CD4-positive, alpha-beta T cell treated with Interleukin-4 for 1 hour (primary cell): ENCODE measurements at places on chromosomes 1 and 21.

GRCh38 chr21:31255896-31256295 is 88.2 kb downstream of the TIAM1 start:
- DNase-seq = no peak

DNA sequence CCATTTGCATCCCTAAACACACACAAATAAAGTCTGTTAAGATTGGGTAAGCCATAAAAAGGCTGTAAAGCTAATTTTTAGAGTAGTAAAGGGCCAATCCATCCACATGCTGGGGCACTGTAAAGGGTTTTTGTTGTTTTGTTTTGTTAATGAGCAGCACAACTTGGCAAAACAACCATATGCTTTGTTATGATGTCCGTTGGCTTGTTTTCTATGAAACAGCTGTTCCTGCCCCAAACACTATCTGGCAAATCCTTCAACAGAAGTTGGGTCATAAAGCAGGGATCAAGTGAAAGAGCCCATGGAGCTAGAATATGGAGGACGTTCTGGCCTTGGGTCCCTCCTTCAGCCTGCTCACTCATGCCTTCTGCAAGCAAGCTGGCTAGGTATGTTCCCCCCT is 183.6 kb downstream of the APP start:
- no peak for DNase-seq

- no peak for DNase-seq
Observed at GRCh38 chr1:225996946-225997545, 2.1 kb downstream of the SDE2 start.

- no peak for DNase-seq
Observed at GRCh38 chr1:113197719-113198330, 124.8 kb downstream of the LRIG2 start.

DNA sequence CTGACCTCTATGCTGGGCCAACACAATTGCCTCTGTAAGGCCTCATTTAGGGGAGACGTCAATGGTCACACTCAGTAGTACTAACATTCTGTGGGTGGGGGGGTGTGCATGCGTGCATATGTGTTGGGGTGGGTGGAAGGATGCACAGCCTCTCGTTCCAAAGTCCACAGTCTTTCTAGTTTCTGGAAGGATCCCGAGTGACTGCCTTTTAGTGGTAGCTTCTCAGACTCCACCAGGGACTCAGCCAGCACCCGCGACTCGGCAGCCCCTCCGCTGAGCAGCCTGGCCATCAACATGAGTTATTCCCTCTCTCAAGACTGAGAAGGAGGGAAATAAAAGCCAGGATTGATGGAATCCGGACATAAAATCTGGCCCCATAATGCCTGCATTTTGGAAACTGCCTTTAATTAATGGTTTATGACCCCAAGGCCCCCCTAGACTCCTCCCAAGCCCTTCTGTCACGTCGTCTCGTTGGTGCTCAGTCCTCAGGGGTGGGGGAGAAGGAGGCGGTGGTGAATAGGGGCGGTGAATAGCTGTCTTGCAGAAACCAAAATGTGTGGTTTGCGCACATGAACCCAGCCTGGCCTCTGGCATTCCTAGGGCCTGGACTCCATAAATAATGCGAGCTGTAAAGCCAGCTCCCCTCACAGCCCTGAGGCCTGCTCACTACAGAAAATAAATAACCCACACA is 65.1 kb upstream of the TMEM51 start:
- DNase-seq = no peak

GRCh38 chr1:15004396-15004795 is 149.2 kb upstream of the TMEM51 start:
- DNase-seq = no peak

DNA sequence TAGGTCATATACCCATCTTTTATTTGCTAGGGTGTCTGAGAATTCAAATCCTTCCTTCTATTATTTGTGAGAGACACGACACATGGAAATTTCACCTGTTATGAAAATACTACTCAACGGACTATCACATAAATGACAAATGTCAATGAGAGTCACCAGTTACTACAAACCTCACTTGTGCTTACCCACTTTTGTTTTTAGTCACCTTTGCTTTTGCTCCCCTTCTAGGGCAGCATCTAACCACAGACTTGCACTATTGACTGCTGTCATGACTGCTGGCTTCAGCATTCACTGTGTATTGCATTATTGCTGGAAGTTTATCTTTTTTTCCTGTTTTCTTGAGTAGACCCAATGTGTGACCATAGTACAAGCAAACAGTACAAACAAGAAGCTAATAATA is 1048.0 kb downstream of the PLA2G4A start:
- no peak for DNase-seq

GRCh38 chr1:2255420-2256369 is 27.6 kb downstream of the SKI start:
- peak; percentile 94 for DNase-seq

- DNase-seq = no peak
Observed at GRCh38 chr1:18239671-18240070, 132.1 kb downstream of the IGSF21 start.

DNA sequence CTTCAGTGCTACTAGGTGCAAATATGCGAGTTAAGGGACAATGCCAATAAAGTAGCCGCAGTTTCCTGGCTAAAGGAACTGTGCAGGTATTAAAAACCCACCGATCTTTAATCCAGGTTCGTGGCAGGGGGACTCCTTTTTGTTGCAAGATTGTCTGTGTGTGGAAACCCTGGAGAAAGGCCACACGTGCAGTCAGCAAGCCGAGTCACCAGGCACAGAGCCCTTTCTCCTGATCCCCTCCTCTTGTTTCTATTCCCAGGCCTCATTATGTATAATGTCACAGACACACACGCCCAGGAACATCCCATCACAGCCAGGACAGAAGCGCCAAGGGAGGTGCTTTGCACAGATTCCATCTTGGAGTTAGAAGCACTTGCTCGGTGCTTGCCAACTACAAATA is 528.9 kb downstream of the KIF26B start:
- no peak for DNase-seq

GRCh38 chr1:33984906-33985565 is 121.2 kb downstream of the HMGB4 start:
- DNase-seq = no peak

- DNase-seq = no peak
Observed at GRCh38 chr1:156090138-156090839, 8.0 kb upstream of the MEX3A start.

DNA sequence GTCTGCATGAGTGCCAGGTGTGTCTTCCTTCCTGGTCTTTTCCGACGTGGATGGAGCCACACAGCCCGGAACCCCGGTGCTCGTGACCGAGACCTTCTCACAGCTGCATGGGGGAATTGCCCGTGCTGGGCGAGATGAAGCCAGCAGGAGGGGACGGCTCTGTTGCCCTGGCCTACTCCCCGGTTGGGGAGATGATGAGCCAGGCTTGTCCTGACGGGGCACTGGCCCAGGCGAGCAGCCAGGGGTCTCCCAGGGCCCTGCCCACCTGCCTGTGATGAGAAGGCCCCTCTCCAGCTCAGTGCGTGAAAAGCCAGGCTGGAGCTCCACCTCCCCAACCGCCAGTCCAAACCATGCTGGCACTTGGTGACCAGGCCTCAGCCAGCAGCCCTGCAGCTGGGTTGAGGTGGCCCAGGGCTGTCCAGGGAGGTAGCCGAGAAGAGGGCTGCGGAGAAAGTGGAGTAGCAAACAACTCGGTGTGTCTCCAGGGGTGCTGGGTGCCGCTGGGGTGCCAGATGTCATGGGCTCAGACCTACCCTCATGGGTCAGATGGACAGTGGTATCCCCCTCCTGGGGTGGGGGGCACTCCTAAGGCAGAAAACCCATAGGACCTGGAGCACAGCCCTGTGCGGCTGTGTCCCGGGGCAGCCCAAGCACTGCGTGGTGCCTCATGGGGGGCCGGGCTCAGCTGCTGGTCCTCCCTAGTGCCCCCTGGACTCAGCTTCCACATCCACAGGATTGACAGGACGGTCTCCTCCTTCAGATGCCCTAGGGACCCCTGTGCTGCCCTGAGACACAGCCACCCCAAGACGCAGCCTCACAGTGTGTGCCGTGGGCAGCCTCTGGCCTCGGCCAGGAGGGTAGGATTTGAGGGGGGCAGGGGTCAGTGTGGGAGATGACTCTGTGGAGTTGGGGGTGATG is 26.1 kb downstream of the PRDM16 start:
- DNase-seq = no peak

DNA sequence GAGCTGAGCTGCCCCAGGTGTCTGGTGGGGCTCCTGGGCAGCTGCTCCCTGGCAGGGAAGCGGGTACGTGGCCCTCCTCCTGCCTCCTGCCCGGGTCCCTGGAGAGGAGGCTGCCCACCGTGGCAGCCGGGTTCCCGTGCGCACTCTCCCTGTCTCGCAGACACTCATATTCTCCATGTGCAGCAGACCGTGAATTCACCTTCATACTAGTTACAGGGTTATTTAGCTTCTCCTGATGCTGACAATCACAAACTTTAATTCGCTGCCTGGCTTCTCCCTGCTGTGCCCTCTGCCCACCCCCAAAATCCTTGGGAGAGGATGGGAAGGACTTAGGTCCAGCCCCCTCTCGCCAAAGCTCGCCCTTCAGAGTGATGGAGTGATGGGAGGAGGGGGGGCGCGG is 95.3 kb downstream of the CASZ1 start:
- DNase-seq = no peak

DNA sequence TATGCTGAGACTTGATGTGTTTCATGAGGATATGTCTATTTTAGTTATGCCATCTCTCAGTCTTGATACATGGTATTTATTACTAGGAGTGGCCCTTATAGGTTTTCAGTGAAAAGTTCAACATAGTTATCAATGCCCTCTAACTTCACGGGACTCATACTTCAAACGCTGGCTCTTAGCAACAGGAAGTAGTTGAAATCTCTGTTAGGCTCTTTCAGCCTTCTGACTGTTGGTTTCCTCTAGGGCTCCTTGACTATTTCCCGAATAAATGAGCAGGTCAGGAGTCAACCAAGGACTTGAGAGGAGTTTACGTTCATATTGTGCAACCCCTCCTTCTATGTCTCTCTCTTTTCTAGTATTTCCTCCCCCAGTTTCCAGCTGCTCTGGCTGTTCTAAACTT is 141.8 kb downstream of the RGS7 start:
- DNase-seq = no peak

DNA sequence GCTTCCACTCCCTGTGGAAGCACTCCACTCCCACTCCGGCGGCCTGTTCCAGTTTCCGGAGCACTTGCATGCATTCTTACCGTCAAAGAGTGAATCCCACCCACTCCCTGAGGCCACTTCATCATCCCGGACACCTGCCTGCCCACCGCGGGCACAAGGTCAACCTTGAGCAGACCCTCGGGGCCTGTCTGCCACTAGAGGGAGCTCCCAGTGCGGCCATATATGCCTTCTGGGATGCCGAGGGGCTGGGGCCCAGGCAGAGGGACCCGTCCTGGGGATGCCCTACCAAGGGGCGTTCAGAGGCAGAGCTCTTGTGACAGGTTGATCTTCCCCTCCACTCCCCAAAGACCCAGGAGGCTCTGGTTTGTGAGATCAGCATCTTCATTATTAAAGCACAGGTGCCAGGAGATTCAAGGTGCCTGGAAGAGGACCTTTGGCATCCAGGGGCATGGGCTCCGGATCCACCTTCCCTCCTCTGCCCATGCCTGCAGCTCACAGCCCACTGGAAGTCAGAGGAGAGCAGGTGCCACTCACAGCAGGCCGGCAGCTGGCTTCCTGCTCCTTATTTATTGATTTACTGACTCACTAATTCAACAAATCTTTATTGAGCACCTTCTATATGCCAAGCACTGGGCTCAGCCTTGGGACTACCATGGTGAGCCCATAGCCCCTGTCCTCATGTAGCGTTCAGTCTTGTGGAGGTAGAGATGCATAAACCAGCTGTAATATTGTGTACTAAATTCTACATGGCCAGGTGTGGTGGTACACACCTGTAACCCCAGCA is 47.3 kb downstream of the UBIAD1 start:
- DNase-seq = peak; percentile 20

DNA sequence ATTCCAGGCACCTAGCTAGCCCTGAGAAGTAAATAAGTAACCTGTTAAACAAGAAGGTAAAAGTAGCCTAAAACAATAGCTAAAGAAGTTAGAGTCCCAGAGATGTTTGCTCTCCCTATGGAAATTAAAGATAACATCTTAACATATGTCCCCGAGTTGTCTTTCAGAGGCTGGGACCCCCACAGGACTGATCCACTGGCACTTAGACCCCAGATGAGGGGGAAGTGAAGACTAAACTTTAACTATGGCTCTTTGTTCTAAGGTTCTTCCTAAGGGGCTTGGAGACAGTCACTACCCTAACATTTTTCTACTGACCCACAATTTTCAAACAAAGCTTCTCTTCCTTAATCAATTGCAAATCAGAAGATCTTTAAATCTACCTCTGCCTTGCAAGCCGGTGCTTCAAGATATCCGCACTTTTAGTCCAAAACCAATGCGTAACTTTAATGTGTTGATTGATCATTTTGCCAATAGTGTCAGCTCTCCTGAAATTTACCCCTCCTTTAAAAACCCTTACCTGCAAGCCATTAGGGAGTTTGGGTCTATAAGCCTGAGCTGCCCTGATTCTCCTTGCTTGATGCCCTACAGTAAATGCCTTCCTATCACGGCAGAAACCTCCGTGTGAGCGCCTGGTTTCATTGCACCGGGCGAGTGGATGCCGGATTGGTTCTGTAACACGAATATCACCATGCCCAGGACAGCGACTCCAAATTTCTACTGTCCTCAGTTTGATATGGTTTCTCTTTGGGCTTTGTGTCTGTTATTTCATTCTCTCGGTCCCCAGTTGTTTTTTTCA is 404.4 kb downstream of the SIPA1L2 start:
- DNase-seq = no peak

- no peak for DNase-seq
Observed at GRCh38 chr1:184455786-184456185, 69.0 kb downstream of the C1orf21 start.

- no peak for DNase-seq
Observed at GRCh38 chr1:47013293-47013692, 10.2 kb upstream of the CYP4X1 start.

DNA sequence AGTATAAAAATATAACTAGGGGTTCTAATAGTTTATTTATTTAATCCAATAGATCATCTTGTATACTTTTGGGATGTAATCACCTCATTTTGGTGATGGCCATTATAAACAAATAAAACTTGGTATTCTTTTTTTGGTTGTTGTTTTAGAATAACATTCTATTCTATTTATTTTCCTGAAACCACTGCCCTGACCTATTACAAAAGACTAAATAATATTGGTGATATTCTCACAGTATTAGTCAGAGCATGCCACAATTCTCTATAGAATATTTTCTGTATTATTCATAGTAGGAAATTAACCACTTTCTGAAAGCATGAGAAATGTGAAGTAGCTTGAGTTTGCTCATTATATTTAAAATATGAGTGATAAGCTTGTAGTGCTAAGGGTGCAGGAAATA is 54.1 kb upstream of the LRRC7 start:
- no peak for DNase-seq

DNA sequence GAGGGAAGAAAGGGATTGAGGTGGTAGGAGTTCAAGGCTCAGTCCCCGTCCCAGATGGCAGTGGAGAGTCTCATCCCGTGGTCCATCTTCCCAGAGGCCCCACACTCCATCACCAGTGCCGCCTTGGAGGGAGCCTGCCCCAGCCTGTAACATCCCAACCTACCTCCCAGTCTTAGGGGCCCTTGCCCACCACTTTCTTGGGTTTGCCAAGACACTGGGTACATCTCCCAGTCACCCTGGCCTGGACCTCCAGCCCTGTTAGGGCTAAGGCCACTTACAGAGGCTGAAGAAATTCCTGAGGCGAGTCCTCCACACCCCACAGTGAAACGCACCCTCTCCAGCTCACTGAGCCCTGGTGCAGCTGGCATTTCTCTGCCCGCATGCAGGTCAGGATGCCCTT is 3.3 kb downstream of the TMEM200B start:
- no peak for DNase-seq

GRCh38 chr1:20167126-20167525 is 18.8 kb upstream of the UBXN10 start:
- no peak for DNase-seq

- no peak for DNase-seq
Observed at GRCh38 chr1:206049293-206049692, 3.7 kb upstream of the RHEX start.
